ENCODE measurements at places on chromosomes 16 and 17.

GRCh38 chr17:80931421-80932265 lies 60.0 kb upstream of the CHMP6 start:
- DNase-seq, result no peak

- no peak for DNase-seq
Measured at GRCh38 chr16:11977376-11978041, 975 bp downstream of the SNX29 start.

DNA sequence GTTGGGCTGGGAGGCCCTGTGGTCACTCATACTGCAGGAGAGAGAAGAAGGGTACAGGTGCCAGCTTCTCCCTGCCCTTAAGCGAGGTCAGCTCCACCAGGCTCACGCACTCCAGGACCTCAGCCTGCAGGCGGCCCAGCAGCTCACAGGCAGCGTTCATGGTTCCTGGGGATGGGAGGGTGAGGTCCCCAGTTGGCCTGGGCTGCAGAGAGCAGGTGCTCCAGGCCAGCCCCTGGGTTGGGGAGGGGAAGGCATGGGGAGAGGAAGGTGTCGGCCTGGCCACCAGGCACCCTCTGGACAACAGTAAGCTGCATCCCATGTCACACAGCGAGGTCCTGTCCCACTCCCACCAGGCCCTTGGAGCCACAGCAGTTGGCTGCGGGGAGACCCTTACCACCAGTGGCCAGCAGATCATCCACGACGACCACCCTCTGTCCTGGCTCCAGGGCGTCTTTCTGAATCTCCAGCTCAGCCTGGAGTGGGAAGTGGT lies 2.0 kb downstream of the APRT start:
- DNase-seq, result no peak

DNA sequence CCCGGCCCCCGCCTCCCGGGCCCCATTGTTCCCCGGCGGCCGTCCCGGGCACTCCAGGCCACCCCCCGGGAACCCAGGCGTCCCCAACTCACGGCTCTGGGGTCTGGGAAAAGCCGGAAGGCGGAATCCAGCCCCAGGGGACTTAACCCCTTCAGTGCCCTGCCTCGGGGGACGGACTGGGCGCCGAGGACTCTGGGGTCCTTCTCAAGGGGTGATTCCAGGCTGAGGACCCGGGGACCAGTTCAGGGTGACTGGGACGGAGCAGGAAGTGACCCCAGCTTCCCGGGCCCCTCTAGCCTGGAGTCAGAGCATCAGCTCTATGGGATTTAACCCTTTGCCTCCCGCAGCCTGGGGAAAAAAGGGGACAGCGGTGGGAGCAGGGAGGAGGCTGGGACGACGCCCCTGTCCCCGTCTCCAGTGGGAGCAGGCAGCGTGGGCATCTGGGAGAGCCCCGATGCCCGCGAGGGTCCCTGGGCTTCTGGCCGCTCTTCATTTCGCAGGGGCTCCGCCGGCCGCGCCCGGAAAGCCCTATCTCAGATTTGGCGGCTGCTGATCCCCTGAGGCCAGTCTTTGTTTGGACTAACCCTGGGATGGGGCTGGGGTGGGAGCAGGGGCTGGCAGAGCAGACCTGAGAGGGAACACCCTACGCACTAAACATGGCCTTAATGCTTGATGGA lies at the start of gene ZNF629:
TSS of gene ZNF629 (minus strand) at position 270 of the 677 bp plus-strand sequence. CDS start 2,723 bp downstream, outside the sequence.
- peak; percentile 20 for DNase-seq

DNA sequence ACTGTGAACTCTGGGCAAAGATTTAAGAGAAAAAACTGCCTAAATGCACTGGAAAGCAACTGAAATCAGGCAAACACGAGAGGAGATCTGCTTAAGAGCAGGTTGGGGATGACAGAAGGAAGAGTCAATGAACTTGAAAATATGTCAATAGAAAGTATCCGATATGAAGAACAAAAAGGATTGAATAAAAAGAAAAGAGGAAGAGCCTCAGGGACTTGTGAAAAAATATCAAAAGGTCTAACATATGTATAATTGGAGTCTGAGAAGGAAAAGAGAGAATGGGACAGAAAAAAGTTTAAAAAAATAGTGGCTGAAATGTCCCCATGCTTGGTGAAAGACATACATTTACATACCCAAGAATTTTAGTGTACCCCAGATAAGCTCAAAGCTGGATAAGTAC lies 195.5 kb downstream of the COPRS start:
- no peak for DNase-seq

GRCh38 chr16:13171313-13171712 lies 269.9 kb downstream of the SHISA9 start:
- DNase-seq, result no peak

GRCh38 chr16:84794626-84795025 lies 25.2 kb upstream of the CRISPLD2 start:
- no peak for DNase-seq

DNA sequence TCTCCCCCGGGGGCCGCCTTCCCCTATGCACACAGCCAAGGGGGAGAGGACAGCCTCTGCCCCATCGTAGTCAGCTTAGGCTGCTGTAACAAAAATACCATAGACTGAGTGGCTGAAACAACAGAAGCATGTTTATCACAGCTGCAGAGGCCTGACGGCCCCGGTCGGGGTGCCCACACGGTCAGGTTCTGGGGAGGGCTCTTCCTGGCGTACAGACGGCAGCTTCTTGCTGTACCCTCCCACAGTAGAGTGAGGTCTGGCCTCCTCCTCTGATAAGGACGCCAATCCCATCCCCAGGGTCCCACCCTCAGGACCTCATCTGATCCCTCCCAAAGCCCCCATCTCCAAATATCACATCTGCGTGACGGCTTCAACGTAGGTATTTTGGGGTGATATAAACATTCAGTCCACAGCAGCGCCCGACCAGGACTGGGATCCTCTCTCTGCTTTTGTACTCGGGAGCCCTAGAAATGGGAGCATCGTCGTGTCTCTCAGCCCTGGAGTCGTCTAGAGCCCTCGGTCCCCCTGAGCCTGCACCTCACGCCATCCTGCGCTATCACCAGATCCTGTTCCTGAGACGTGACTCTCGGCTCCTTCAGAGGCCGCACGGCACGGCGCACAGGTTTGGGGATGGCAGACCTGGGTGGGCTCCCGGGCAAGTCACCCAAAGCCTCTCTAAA lies 67.8 kb downstream of the RPH3AL start:
- DNase-seq, result no peak

DNA sequence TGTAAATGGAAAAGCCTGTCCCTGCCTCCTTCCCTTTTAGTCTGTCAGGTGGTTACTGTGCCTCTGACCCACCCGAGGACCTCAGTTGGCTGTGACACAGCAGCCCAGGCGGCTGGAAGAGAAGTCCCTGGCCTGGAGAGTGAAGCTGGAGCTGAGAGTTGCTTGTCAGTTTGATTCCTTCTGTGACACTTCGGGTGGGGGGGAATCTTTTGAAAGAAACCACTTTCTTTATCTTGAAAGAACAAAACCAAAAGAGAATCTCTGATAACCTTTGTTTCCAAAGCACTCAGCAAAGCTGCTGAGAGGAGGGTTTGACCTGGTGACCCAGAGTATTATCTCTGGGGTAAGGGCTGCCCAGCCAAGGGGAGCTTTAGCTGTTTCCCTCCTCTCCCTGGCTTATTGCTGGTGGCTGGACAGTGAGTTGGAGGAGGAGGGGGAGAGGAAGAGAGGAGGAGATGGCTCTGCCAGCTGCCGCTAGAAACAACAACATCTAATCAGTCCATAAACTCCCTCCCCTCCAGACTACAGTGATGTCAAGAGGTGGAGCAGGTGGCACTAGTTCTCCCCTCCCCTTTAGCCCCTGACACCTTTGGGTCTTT lies 34.0 kb downstream of the YPEL2 start:
- DNase-seq, result no peak

DNA sequence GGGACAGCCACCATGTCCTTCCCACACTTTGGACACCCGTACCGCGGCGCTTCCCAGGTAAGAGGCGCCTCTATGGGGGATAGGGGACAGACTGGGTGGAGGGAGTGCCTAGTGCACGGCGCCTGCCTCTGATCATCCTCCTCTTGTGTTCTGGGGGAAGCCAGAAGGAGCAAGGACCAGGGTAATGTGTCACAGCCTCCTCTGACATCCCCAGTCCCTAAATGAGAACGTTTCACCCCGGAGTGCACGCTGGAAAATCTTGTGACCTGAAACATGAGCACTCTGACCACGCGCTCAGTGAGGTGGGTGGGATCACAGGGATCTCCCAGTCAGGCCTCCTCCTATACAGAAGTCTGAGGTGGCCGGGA lies 1.1 kb downstream of the IRX6 start:
- no peak for DNase-seq

- no peak for DNase-seq
Measured at GRCh38 chr17:37384560-37385149, 8.9 kb downstream of the C17orf78 start.

DNA sequence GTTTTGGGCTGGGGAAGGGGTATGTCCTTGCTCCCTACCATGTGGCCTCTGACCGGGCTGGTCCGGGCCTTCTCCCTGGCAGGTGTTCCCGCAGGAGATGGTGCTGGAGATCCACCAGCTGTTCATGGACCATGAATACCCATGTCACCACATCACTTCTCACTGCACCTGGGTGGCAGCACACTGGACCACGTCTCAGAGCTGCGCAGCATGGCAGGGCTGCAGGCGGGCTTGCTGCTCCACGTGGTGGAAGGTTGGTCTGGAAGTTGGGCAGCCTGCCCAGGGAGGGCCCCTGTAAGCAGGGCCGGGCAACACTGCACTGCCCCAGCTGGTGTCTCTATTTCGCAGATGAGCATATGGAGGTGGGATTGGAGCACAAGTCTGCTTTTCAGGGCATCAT lies 169.5 kb upstream of the ZNF267 start:
- no peak for DNase-seq

GRCh38 chr17:31310260-31310659 lies 3.6 kb downstream of the EVI2B start:
- DNase-seq, result peak; percentile 34

GRCh38 chr17:13735861-13736260 lies 134.1 kb upstream of the HS3ST3A1 start:
- no peak for DNase-seq

DNA sequence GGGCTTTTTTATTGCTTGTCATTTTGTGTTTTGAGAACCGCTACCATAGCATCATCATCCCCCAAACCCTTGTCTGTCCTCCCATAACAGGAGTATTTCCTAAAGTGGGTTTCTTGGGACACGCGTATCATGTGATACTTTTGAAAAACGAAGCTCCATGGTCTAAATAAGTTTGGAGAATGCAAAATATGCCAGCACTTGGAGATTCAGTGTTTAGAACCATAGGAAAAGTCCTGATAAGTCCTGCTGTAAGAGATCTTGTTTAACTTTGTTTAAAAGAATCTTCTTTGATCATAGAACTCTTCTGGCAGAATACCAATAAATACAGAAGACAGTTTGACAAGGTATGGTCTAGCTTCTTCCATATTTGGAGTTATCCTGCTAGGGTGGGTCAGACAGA lies 59.3 kb downstream of the NKD1 start:
- no peak for DNase-seq

GRCh38 chr17:6574687-6575595 lies 18.6 kb upstream of the PITPNM3 start:
- DNase-seq, result peak; percentile 35

DNA sequence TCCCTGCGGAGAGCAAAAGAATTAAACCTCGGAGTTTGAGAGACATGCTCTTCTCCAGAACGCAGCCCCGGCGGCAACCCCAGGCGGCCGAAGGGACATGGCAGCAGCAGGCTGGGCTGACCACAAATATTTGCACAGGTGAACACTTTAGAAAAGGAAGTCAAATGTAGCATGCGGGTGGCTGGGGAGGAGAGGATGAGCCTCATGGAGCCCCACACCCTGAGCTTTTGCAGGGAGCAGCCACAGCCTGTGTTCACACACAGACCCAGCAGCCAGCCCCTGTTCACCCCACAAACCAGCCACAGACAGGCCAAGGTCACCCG lies 17.8 kb downstream of the HS3ST6 start:
- DNase-seq, result no peak

GRCh38 chr17:66755101-66755943 lies 79.6 kb upstream of the CACNG5 start:
- no peak for DNase-seq

DNA sequence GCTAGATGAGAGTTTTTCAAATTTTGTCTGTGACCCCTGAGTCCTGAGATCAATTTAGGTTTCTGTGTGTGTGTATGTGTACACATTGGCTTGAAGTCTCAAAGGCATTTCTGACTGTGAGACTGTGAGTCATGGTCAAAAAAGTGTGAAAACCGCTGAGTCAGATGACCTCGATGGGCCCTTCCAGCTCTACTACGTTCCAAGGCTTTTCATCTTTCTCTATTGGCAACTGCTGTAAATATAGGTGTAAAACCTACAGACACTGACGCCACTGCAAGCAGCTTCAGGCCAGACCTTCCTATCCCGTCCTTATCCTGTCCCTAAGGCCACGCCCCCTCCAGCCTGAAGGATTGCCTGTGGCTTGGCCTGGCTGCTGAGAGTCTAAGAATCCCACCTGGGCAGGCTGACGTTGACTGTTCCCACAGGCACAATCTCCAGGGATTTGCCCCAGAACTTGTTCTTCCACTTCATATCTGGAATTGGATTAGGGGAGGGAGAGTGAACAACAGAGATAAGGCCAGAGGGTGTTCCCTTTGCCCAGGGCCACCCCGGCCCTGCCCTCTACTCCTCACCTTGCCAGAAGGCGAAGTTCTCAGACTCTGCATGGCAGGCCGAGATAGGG lies 11.3 kb downstream of the OSBPL7 start:
- DNase-seq, result peak; percentile 36

GRCh38 chr17:39591958-39592954 lies 15.5 kb downstream of the NEUROD2 start:
- no peak for DNase-seq

DNA sequence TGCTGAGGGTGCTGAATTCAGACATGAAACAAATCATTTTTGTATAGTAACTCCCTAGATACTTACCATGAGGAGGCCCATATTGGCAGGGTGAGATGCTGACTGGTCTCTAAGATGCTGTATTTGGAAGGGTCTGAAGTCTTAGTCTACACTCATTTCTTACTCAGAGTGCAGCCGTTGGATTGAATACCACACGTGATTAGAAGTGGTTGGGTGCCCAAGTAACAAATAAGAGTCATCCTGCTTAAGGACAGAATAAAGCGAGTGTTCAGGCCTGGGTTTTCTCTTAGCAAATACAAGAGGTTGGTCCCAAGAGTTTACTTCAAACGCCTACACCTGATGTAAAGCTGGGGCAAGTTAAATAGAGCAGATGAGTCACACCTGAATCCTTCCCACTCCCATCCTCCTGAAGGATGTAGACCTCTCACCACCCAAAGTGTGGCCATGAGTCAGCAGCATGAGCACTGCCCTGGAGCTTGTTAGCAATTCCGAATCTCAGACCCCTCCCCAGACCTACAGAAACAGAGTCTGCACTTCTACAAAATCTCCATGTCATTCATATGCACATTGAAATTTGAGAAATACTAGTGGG lies 284.6 kb upstream of the CDH5 start:
- no peak for DNase-seq

DNA sequence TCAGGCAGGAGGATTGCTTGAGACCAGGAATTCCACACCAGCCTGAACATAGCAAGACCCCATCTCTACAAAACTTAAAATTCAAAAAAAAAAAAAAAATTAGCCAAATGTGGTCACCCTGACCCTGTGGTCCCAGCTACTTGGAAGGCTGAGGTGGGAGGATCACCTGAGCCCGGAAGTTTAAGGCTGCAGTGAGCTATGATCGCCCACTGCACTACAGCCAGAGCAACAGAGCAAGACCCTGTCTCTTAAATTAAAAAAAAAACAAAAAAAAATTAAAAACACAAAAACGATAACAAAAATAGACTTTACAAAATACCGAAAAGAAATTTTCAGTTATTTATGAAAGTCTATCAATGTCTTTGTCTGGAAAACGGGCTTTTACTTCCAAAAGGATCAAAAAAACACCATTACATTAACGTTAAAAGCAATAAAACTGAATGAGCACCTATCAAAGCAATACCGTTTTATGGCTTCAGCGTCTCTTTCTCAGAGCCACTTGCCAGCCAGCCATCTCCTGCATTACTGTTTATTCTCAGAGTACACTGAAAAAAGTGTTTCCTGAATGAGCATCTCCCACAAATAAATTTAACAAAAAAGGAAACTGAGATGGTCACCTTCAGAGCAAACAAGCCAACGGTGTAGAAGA lies 6.1 kb downstream of the USP7 start:
- no peak for DNase-seq

All from activated naive CD4-positive, alpha-beta T cell treated with Interleukin-2 at 50 U/mL for 16 hours (primary cell).